Renal cortex interstitium (tissue), 15 donors: ENCODE measurements at places on chromosomes 12 and 14.

- DNase-seq = no peak
These were observed 1.4 kb downstream of the ACAD10 start for GRCh38 chr12:111687255-111687654.

DNA sequence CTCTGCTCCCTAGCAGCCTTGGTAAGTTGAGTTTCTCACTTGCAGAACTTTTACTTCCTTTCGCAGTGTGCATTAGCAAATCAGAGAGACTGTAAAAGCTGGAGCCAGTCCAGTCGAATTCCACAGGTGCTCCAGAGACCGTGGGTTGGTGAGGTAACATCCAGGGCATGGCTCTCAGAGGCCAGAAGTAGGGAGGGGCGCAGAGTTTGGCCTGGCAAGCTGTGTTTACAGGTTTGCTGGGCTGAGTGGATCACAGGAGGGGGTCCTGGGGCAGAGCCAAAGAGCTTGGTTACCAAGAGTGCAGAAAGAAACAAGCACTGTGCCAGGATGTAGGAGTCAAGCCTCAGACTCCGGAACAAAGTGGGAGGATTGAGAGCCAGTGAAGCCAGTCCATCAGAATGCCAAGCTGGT is 10.2 kb upstream of the BHLHE41 start:
- DNase-seq = no peak

- no peak for DNase-seq
These were observed 27.1 kb upstream of the OXA1L start for GRCh38 chr14:22739423-22739822.

DNA sequence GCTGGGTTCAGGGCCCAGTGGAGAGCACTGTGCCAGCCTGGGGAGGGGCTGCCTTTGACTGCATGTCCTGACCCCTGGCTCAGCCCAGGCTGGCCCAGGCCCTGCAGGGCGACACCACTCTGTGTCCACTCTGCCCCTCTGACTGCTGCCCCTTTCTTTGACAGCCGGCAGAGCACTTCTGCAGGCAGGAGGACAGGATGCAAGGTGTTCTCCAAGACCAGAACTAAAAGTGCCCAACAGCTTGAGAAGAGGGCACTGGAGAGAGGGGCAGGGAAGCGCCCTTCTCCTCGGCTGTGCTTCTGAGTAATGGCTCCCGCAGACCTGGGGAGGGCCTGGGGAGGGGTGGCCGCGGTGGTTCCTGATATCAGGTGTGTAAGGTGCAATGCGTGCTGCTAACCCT is 72.7 kb downstream of the WDR20 start:
- DNase-seq = no peak

GRCh38 chr14:105841022-105842009 is 314.9 kb downstream of the TMEM121 start:
- no peak for DNase-seq

DNA sequence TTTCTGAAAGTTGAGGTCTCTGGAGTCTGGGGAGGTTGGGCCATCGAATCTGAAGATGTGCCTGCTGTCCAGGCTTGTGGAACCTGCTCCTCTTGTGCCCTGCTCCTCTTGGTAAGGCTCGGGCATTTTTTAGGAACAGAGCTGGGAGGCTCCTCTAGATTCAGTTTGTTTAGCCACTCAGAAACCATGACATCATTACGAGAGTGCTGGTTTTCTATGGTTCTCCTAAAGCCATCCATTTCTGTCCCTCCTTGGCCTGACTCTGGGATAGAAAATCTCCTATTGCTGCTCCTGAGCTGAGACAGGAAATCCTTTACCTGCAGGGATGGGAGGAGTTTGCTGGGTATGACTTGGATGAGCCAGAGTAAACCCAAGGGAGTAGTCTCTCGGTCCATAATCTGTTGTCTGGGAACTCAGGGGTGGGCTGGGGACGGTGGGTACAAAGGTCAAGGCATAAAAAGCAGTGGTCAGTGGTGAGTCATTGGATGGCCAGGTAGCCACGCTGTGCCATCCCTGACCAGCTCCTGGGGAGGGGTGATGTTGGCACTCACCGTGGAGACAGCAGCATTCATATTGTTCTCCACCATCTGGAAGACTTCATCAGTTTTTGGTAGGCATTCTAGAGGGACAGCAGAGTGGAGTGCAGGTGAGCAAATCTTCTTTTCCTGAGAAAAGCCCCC is 2.4 kb upstream of the ADCY4 start:
- no peak for DNase-seq

DNA sequence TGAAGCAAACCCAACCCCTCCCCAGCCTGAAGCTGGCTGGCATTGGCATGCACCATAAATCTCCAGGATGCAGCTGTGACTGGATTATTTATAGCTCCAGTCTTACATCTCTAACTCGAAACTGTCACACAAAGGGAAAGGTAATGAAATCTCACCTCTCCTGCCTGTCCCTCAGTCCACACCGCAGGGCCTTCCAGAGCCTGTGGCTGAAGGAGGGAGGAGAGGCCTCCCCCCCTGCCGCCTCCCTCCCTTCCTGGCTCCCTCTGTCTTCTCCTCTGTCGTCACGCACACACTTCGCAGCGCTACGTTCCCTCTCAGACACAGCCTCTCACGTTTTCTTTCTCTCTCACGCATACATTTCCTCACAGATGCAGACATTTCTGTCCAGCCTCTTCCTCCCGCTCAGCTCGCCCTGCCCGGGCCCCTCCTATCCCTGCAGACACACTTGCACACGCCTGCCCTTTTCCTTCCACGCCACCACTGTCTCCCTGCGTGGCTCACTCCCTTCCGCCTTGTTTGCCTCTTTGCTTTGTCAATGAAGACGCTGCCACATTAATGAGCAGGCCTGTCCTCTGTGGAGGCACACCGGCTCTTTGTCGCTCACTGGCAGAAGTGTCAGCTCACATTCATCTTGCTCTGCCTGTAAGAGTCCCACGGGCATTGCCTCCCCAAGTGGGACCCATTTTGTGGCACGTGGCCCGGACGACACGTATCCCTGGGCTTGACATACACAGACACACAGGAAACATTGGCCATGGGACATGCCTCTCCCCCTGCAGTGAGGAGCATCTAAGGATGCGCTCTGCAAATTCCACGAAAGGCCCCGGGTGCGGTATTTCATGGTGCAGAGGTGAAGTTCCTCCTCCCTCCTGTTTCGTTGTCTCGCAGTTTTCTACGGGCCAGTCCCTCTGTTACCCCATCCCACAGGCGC is 27.9 kb downstream of the IRF2BPL start:
- peak; percentile 71 for DNase-seq

GRCh38 chr12:111766608-111767361 is at the start of gene ALDH2:
ALDH2 (plus strand) TSS chr12:111766933; CDS start chr12:111766983, 50 bp downstream.
- peak; percentile 77 for DNase-seq

- DNase-seq = peak; percentile 60
These were observed at the start of gene YAF2 for GRCh38 chr12:42238240-42239140. YAF2 (minus strand) TSS chr12:42238248; CDS start chr12:42238180, 68 bp downstream.

DNA sequence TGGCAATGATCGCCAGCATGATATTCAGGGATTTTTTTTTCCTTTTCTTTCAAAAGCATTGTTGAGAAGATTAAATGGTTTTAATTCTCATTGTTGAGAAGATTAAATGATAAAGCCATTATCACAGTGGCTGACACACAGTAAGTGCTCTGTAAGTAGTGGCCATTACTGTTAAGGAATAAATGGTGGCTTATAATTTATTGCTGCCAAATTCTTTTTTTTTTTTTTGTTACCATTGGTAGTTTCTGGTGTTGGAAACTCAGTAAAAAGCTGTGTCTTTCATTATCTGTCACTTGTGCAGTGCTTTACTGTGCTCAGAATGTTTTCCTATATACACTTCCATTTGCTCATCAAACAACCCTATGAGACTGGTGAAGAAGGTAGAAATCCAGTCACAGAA is 15.3 kb downstream of the YAF2 start:
- no peak for DNase-seq

DNA sequence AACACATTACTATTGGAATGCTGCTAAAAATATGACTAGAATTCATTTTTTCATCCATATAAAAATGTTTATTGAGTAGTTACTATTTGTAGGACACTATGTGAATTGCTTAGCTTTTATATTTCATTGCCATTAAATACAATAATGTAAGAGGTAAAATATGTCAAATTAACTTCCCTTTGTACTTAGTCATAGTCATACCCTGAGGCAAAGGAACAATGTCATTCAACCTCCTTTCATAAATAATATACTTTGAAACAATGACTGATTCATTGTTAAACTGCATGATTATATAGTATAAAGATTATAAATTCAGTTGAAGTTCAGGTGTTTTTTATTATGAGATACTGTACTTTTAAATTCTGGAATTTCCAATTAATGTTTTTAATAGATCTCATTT is 105.2 kb downstream of the GARIN6 start:
- DNase-seq = no peak

DNA sequence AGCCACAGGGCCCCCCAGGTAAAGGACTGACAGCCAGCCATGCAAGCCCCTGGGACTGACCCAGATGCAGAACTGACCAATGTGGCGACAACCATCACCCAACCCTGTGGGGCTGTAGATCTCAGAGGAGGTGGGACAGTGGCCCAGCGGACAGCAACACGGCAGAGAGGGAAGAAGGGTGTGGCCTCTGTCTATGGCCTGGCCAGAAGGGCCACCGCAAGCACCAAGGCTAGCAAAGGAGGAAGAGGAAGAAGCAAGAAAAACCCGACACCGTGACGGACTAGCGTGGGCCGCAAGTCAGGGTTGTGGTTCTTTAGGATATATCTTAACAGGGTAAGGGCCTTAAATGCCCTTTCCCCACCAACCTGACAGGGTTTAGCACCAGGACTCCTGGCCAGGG is 71.2 kb downstream of the ITPK1 start:
- DNase-seq = no peak

- DNase-seq = no peak
These were observed 163.9 kb upstream of the VASH1 start for GRCh38 chr14:76597387-76597786.
